NCI-H1092 (cell line): ENCODE measurements at places on chromosomes 13 and 19.

- no peak for DNase-seq
Observed at GRCh38 chr13:112623051-112623711, 35.2 kb upstream of the TUBGCP3 start.

GRCh38 chr13:43543331-43543730 lies 243.4 kb downstream of the ENOX1 start:
- no peak for DNase-seq

- no peak for DNase-seq
Observed at GRCh38 chr13:63631006-63631405, 2215.4 kb upstream of the PCDH20 start.

GRCh38 chr19:23055501-23055900 lies 52.5 kb upstream of the ZNF728 start:
- DNase-seq = no peak

DNA sequence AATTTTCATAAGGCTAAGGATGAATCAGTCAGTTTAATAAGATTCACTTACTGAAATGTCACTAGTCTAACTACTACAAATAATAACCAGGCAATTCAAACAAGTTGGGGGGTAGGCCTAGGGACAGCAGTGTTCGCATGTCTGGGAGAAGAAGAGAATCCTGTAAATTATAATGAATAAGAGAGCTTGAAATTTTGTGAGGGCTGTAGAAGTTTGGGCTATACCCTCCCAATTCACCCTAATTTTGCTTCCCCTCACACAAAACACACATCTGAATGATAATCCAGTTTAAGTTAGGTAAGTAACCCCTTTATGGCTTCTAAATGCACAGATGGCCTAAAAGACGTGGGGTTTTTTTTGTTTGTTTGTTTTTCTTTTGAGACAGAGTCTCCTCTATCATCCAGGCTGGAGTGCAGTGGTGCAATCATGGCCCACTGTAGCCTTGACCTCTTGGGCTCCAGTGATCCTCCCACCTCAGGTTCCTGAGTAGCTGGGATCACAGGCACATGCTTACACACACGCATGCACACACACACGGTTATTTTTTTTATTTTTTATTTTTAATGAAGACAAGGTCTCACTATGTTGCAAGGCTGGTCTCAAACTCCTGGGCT lies 69.9 kb downstream of the TBC1D4 start:
- no peak for DNase-seq

DNA sequence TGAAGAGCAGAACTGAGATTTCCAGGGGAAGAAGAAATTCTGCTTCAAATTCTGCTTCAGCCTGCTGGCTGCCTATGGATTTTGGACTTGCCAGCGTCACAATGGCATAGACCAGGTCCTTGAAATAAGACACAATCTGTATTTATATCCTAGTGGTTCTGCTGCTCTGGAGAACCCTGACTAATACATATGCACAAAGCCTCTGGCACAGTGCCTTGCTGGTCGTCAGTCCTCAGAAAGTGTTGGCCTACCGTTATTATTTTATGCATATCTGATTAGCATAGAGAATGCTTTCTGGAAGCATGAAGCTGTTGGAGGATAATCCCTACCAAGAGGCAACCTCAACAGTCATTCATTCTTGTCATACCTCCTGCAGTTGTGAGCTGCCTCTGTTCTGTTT lies 213.7 kb downstream of the B3GLCT start:
- no peak for DNase-seq

GRCh38 chr13:20077086-20077485 lies 83.8 kb downstream of the GJA3 start:
- DNase-seq = no peak

DNA sequence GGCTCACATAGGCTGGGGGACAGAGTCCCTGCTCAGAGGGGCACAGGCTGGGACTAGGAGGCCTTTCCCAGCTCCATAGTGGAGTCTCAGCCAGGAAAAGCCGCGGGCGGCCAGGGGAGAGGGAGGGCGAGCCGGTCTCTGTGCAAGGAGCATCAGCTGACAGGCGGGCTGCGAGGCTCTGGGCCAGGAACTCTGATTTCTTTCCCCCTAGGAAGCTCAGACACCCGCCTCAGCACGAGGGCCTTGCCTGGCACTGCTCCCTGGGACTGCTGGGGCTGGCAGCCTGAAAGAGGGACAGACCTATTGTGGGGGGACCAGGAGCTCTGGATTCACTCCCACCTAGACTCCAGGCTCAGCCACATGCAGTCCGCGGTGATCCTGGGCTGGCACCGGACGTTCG lies 2.2 kb upstream of the PLK5 start:
- DNase-seq = no peak

GRCh38 chr13:113964251-113964995 lies 9.5 kb downstream of the C13orf46 start:
- no peak for DNase-seq

DNA sequence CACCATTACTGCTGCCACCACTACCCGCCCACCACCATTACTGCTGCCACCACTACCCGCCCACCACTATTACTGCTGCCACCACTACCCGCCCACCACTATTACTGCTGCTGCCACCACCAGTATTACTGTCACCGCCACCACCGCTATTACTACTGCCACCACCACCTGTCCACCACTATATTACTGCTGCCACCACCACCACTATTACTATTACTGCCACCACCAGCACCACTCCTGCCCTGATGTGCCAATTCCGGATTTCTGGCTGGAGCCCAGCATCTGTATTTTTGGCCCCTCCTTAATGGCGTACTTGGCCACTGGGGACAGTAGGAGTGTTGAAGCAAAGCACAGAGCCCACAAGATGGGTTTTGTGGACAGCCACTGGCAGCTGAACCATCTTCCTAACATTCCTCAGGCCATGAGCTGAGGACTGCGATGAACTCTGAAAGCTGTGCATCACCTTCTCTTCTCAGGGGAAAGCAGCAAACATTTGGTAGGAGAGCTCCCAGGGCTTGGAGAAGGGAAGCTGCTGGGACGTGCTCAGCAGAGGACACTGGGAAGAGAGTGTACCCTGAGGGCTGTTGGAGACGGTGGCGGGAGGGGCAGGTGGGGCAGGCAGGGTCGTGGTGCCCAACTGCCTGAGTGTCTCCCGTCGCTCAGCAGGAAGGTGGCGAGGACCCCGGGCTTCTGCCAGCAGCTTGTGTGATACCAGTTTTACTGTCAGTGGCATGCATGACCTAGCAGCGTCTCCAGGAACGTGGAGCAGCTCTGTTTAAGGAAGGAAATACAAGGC lies 23.0 kb downstream of the CUL4A start:
- no peak for DNase-seq

- DNase-seq = no peak
Observed at GRCh38 chr13:113749967-113750366, 9.1 kb upstream of the TMEM255B start.

DNA sequence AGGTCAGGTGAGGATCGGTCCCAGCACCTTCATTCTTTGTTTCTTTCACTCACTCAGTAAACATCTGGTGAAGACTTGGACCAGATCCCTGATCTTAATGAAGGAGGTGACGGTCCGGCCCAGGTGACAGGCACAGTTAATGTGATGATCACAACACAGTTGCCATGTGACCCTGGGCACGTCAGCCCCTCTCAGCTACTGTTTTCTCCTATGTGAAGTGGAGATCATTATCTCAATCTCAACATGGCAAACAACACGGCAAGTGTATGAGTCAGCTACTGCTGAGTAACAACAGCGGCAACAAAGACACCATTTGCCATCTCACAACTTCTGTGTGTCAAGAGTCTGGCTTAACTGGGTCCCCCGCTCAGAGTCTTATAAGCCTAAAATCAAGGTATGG lies 74.6 kb downstream of the GNG7 start:
- no peak for DNase-seq

- no peak for DNase-seq
Observed at GRCh38 chr13:101545521-101545920, 93.0 kb downstream of the ITGBL1 start.

- no peak for DNase-seq
Observed at GRCh38 chr13:93225610-93226009, 997 bp upstream of the GPC6 start.

- DNase-seq = no peak
Observed at GRCh38 chr19:11208561-11209471, 11.5 kb upstream of the KANK2 start.

DNA sequence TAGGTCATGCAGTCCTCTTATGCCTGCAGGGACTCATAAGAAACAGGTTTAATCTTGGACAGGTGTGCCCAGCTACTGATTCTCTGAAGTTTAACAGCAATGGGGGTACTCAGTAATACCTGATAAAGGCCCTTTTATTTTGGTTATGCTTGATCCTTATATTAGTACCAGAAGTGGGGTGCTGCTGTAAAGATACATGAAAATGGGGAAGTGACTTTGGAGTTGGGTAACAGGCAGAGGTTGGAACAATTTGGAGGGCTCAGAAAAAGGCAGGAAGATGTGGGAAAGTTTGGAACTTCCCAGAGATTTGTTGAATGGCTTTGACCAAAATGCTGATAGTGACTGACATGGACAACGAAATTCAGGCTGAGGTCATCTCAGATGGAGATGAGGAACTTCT lies 14.6 kb upstream of the TMTC4 start:
- no peak for DNase-seq

GRCh38 chr19:23971598-23971997 lies 56.9 kb downstream of the ZNF726 start:
- no peak for DNase-seq

DNA sequence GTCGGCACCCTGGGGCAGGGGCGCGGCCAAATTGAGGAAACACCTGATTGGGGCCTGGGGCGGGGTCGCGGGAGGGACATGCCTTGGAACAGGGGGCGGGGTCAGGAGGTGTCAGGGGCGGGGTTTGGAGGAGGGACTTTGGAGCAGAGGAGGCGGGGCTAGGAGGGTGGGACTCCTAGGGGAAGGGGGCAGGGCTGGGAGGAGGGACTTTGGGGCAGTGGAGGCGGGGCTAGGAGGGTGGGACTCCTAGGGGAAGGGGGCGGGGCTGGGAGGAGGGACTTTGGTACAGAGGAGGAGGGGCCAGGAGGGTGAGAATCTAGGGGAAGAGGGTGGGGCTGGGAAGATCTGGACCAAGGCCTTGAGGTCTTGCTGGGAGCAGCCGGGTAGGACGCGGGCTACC lies 21.9 kb downstream of the GRIN2D start:
- no peak for DNase-seq

- DNase-seq = no peak
Observed at GRCh38 chr13:95033890-95034289, 267.4 kb downstream of the ABCC4 start.

GRCh38 chr19:13999085-13999484 lies 7.0 kb downstream of the RFX1 start:
- DNase-seq = no peak

DNA sequence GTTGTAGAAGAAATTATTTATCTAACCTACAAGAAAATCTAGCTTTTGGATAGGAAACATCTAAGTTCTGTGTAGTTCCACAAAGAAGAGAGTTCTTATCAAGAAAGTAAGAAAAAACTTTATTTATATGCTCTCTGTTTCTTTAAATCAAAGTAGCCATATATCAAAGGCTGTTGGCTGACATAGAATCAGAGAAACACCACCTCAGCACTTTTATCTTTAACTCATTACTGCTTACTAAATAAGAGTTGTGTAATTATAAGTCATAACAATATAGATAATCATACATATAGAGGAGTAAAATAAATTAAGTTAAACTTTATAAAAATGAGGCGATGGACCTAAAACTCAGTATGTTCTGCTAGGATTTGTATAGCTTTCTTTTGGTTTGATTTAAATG lies 570.6 kb downstream of the PCDH17 start:
- no peak for DNase-seq

DNA sequence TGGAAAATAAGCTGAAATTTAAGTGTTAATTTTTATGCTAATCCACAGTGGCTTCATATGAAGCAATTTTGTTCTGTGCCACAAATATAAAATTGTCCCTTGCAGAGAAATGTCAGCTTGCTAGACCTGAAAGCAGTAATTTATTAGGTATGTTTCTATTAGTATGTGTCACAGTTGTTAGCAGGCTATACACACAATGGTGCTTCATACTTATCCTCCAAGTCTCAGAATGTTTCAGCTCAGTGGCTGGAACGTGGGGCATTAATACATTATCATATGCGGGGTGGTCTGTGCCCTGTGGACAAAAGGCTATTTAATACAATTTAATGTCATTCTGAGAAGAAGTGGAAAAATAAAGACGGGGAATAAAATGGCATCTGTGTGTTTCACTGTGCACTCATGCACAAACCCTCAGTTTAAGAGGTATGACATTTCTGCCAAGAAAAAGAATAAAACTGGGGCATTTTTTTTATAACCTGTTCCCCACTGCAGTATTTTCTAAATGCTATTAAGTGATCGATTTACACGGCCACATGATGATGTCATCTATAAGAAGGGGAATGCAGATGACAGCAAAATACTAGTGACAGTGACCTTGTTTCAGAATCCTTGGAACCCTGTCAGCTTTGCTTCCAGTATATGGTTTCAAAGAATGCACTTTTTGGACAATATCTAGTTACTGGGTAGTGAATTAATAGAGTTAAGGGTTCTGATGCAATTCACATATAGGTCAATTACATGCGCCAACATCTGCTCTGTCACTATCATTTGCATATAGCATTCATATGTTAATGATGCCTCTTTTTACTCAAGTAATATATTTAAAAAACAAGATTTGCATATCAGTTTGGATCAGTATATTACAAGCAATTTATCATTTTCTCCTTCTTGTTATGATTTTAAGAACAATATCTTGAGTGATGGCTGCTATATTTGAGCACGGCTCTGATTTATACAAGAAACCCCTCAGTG lies 21.2 kb upstream of the ZNF536 start:
- DNase-seq = no peak

GRCh38 chr13:43094901-43095300 lies 71.5 kb downstream of the DNAJC15 start:
- DNase-seq = no peak

DNA sequence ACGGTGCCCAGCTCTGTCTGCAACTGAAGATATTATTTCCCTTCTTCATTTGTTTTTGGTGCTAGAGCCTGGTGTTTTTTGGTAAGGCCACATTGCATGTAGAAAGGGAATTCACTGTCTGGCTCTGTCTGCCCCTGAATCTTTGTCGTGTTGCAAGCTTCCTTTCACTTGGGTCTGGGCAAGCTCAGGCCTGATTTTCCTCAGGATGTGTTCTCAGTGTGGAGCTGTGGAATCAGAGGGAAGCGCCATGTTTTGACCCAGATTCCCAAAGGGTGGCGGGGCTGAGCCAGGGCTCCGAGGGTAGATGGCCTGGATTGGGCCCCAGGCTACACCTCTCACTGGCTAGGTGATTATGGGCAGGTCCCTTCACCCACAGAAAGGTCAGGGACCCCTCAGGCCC lies 8.6 kb downstream of the PRKCSH start:
- DNase-seq = no peak

- DNase-seq = no peak
Observed at GRCh38 chr19:35292421-35293362, 731 bp downstream of the MAG start.

- DNase-seq = no peak
Observed at GRCh38 chr19:32649751-32650150, 25.2 kb downstream of the ANKRD27 start.

GRCh38 chr13:47959468-47960247 lies 41.4 kb downstream of the SUCLA2 start:
- no peak for DNase-seq

- no peak for DNase-seq
Observed at GRCh38 chr19:47503826-47504150, 11.1 kb downstream of the NAPA start.

- no peak for DNase-seq
Observed at GRCh38 chr19:38371081-38371480, 3.3 kb upstream of the PSMD8 start.

- DNase-seq = no peak
Observed at GRCh38 chr13:59112221-59112718, 1051.5 kb downstream of the DIAPH3 start.

GRCh38 chr13:73773168-73773549 lies 361.0 kb downstream of the KLF12 start:
- no peak for DNase-seq

GRCh38 chr13:59348617-59349016 lies 815.1 kb downstream of the DIAPH3 start:
- DNase-seq = no peak

- DNase-seq = no peak
Observed at GRCh38 chr19:56942756-56943155, 102.2 kb upstream of the PEG3 start.
